ENCODE measurements at places on chromosomes 7 and 10.

GRCh38 chr10:133157662-133158436, 2.2 kb upstream of the KNDC1 start:
- DNase-seq = no peak

GRCh38 chr10:111439034-111439842, 362.4 kb downstream of the ADRA2A start:
- no peak for DNase-seq

DNA sequence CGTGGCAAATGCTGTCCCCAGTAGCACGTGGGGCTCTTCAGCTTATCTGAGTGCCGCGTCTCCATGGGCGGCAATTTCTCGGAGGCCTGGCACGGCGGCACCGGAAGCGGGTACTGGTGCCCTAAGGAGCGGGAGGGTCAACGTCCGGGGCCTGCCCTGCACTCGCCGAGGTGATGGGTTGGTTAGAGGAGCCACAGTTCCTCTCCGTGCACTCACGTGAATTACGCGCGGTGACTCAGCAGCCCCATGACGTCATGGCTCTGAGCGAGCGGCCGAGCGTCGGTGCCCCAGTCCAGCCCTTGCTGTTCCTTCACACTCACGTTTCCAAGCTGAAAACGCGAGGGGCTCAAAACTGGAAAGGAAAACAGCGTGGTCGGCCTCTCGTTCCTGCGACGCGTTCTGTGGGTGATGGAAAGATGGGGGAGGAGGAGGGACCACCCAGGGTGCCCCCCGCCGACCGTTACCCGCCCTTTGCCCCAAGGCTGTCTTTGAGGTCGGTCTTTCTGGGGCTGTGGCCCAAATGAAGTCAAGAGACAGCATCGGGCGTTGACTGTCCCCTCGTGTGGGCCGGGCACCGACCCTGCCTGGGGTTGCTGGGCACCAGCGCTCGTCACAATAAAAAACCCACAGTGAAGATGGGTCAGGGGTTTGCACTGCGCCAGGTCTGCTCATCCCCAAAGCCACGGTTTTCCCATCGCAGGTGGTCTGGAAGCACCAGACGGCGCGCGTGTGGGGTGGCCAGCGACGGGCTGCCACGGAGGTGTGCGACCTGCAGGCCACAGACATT, 70.4 kb upstream of the CFAP46 start:
- DNase-seq = no peak

DNA sequence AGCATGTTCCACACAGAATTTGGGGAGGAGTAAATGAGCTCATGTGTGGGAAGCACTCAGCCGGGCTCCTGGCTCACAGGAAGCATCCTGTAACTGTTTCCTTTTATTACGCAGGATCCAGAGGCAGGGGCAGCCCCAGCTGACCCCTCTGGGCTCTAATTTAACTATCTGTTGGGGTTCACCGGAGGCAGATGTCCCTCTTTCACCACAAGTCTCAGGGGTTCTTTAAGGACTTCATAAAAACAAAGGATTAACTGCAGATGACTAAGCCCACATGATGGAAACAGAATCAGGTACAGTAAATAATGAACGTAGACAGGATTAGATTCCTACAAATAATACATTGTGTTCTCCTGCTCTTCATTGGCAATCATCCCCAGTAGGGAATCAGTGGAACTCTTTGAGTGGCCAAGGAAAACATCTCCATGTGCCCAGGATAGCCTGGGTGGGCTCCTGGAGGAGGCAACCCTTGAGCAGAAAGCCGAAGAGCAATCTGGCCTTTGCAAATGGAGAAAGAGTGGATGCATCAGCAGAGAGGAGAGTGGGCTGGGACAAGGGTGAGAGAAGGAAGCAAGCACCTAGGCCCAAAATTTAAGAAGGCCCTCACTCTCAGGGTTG, 24.6 kb downstream of the TBXAS1 start:
- no peak for DNase-seq

GRCh38 chr10:15316145-15316544, 54.9 kb downstream of the FAM171A1 start:
- no peak for DNase-seq

DNA sequence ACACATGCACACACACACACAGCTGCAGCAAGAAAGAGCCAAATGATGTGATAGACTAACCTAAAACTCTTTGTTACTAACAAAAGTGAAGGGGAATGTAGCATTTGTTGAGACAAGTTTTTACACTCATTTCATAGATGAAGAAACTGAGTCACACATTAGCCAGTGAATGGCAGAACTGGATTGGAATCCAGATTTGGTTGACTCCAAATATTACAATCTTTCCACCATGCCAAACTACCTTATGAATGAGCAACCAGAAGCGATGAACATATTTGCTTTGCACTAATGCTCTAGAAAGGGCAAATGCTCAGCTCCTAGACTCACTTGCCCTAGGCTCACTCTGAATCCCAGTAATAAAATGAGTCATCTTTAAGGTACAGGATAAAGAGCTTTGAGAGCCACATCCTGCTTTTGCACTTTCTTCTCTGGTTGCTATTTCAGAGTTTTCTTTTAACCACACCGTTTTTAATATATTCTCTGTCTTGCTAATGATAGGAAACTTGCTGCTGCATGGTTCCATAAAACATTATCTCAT, 111.9 kb downstream of the GPAM start:
- DNase-seq = no peak

GRCh38 chr7:45890902-45891461, 2.7 kb downstream of the IGFBP1 start:
- no peak for DNase-seq

DNA sequence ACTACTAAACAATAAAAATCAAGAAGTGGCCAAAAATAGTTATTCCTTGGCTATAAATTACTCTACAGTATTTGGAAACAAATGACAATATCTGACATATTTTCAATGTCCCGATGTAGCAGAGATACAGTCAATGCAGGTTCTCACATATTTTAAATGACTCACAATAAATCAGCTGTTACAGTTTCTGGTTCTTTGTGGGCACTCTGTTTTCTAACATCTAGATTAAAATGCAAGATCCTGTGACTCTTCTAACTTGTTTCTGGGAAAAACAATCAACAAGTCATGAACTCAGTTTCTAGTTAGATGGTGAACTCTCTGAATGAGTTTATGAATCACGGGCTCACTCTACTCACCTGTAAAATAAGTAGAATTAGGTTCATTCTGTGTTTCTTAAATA, 849.6 kb upstream of the MBL2 start:
- no peak for DNase-seq

GRCh38 chr7:100612730-100613390, 520 bp downstream of the MOSPD3 start:
- DNase-seq = no peak

DNA sequence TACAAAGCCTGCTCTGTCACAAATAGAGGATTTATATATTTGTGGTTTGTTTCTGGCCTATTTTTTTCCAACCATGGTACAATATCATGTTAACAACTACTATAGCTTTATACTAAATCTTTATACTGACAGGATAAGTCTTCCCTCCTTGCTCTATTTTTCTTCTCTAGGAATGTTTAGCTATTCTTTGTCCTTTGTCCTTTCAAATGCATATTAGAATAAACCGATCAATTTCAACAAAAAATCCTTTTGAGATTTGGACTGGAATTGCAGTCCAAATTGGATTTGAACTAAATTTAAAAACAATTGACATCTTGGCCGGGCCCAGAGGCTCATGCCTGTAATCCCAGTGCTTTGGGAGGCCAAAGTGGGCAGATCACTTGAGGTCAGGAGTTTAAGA, 39.2 kb upstream of the CTTNBP2 start:
- DNase-seq = no peak

DNA sequence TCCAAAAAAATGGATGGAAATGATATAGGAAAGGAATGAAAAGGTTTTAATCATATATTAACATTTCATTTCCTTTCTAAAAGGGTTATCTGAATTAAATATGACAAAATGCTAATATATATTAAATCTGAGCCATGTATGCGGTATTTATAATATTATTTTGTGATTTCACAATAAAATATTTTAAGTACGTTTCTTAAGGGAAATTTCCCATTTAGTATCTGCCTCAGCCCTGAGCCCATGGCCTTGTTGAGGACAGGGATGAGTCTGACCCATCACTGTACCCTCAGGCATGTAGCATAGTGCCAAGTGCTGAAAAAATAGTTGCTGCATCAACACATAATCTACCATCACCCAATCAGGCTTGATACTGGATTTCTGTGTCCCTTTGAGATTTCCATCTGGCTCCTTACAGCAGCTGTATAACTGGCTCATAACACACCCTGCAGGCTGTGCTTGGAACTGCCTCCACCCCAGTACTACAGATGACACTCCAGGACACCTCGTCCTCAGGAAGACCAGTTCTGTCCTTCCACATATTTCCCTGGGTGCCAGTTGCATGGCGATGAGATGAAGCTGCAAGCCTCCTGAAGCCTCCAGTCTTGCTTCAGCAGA, 59.4 kb upstream of the ASAH2 start:
- no peak for DNase-seq

- DNase-seq = no peak
Measured at GRCh38 chr10:18221882-18222281, 81.7 kb downstream of the CACNB2 start.

- DNase-seq = no peak
Measured at GRCh38 chr7:79090543-79090942, 362.9 kb downstream of the MAGI2 start.

DNA sequence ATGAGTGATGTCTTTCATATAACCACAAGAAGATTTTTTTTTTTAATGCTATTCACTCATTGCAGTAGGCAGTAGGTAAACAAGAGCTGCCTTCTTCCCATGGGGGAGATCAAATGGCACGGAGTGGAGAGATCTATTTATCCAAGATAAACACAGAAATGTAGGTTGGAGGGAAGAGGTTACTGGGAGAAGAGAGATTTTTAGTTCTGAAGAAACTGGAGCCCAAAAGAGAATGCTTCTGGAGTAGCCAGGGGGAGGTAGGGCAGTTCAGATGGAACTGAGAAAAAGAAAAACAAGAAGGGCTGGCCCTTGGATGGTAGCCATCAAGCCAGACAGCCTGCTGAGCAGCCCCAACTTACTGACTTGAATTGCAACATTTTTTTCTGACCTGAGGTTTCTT, 270.1 kb upstream of the TPK1 start:
- DNase-seq = peak; percentile 41

GRCh38 chr10:112124866-112125265, 58.7 kb downstream of the GPAM start:
- no peak for DNase-seq

- DNase-seq = no peak
Measured at GRCh38 chr7:15723841-15724240, 37.4 kb upstream of the MEOX2 start.

- DNase-seq = no peak
Measured at GRCh38 chr7:1096156-1097119, 8.5 kb downstream of the GPER1 start.

GRCh38 chr7:156751319-156751718, 110.7 kb downstream of the RNF32 start:
- DNase-seq = no peak

DNA sequence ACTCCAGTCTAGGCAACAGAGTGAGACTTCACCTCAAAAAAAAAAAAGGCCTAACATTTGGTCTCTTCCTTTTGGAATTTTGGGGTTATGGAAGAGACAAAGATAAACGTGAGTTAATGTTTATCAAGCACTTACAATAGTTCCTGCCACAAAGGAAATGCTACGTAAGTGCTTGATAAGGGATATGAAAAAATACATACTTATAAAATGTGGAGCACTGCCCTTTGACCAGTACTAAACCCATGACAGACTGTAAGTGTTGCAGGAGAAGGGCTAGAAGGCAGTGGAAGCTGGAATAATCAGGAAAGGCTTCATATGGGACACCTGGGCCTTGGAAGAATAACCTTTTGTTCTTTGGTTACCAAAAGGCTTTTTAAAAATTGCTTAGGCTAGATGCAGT, 25.5 kb downstream of the TMEM248 start:
- DNase-seq = no peak

DNA sequence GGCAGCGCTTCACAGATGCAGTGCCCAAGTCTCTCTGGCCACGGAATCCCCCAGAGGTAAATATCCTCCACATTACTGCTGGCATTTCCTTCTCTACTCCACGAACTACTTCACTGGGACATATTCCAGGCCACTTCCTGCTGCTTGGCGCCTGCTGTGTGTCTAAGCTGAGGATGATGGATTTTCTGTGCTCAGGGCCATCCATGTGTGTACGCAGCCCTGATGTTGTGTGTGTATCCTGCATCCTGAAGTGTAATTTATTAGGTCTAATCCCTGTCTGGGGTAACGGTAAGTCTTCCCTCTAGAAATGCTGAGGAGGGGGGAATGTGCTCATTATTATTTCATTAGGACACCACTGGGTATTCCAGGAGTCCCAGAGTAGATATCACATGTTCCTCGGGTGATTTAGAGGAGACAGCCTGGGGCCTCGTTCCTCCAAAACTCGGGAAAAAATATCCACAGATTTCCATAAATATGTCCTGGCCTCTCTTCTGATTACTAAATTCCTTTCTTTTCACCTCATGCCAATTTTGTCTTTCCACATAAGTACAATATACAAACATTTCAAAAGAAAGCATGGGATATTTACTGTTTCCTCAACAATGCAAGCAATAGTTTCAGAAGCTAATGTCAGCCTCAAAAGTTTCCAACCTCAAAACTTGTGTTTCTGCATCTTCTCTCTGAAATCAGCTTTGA, 25.5 kb upstream of the HABP2 start:
- DNase-seq = no peak

DNA sequence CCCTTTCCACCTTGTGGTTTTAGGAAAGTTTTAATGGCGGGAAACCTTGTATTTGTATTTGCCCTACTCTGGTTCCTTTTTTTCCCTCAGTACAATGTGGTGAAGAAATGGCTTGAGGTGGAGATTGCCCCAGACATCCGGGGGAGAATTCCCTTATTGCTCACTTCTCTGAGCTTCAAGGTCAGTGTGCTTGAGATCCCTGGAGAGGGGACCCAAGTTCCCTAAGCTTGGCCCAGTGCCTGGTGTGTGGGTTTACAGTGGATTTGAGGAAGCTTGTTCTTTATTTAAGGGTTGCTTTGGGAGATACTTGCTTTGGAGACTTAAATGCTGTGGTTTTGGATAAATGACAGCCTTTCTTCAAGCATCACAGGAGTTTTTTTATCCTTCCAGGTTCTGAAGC, 18.3 kb downstream of the CALHM2 start:
- no peak for DNase-seq

GRCh38 chr7:85765698-85766298, 578.9 kb upstream of the SEMA3D start:
- DNase-seq = no peak

DNA sequence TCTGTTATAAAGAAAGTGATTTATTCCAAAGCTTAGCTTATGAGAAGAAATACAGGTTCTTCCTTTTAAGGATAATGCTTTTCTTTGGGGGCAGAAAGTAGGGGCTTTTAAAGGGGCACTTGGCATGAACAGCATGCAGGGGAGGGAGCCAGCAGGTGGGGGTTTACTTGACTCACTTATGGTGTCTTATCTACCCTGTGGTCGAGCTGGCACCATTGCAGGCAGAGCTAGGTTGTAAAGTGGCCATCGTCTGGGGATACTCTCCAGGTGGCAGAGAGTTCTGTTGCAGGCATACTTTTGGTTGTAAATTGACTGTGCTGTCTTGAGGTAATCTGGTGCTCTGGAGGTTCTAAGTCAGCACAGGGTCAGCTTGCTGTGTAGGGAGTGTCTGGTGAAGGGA, 26.3 kb upstream of the IFRD1 start:
- no peak for DNase-seq

Data from NCI-H2227 treated with DMSO at 0.1 percent for 48 hours (cell line).